ENCODE measurements at places on chromosomes 16 and 17.

DNA sequence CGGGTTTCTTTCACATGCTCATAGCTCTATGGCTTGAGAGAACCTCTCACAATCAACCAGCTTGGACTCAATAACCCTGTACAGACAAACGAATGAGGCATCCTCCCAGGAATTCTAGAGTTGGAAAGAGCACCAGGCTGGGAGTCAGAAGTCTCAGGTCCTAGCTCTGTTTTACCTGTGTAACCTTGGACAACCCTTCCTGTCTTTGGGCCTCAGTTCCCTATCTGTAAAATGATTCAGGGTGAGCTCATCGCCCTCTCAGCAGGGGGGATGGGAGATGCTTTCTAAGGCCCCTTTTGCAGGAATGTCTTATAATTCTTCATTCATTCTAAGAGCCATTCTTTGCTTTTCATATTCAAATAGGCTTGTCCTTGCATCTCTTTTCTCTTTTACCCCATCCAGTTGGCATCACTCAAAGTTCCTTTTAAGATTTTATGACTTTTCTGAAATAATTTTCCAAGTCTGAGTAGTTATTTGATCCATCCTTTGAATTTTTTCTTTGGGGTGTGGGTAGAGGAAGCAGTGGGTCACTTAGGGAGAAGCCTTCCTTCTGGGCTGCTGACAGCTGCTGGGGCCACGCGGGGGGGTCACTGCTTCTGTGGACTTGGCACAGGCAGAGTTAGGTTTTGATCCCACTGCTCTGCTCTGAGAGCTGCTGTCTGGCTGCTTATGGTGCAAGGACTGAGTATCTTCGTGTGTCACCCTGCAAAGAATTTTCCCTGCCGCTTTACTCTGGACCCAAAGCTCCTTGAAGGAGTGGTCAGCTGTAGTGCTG is 102.7 kb downstream of the UTP18 start:
- H3K36me3 ChIP-seq = no peaks in the 10 kb centered on the region
- no peak for DNase-seq
- H3K27me3 ChIP-seq = no peaks in the 10 kb centered on the region
- peaks cover 15% of the 10 kb centered on the region for H3K4me1 ChIP-seq
- H3K27ac ChIP-seq = no peak overlapping the region

DNA sequence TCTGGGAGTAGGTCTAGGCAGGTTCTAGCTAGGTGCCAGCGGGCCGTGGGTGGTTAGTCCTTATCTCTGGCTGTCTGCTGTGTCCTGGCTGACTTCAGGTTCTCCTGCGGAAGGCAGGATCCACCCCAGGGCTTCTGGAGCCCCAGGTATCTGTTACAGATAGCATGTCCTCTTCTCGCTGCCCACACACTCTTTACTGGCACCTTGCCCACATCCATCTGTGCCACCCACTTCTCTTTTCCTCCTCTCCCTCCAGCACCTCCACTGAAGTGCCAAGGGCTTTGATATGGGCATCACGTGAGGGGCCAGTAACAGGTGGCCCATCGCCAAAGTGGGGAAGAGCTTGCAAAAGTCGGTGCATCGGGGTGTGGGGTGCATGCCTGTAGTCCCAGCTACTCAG is 4.6 kb upstream of the MPP2 start:
- no peak for DNase-seq
- H3K27ac ChIP-seq = no peak overlapping the region
- no peaks in the 10 kb centered on the region for H3K36me3 ChIP-seq
- H3K4me1 ChIP-seq = peaks cover 8% of the 10 kb centered on the region
- no peak overlapping the region for H3K4me3 ChIP-seq

- no peak overlapping the region for H3K27ac ChIP-seq
- peaks cover 5% of the 10 kb centered on the region for H3K36me3 ChIP-seq
- H3K4me1 ChIP-seq = peaks cover 39% of the 10 kb centered on the region
- no peak for DNase-seq
These were observed 7.3 kb upstream of the CBX8 start for GRCh38 chr17:79803997-79804855.

GRCh38 chr17:74759243-74759801 is 10.9 kb downstream of the NHERF1 start:
- H3K4me3 ChIP-seq = peak overlapping the region; percentile 27
- peak overlapping the region; percentile 96 for H3K27ac ChIP-seq

- no peak for DNase-seq
- H3K27me3 ChIP-seq = peaks cover 3% of the 10 kb centered on the region
- peaks cover 4% of the 10 kb centered on the region for H3K4me1 ChIP-seq
- H3K27ac ChIP-seq = no peak overlapping the region
- no peaks in the 10 kb centered on the region for H3K36me3 ChIP-seq
These were observed 11.3 kb downstream of the CX3CL1 start for GRCh38 chr16:57383276-57384247.

GRCh38 chr16:47142486-47142820 is 1.3 kb downstream of the NETO2 start:
- peak overlapping the region; percentile 14 for H3K27ac ChIP-seq
- DNase-seq = no peak
- peak overlapping the region; percentile 95 for H3K4me3 ChIP-seq

DNA sequence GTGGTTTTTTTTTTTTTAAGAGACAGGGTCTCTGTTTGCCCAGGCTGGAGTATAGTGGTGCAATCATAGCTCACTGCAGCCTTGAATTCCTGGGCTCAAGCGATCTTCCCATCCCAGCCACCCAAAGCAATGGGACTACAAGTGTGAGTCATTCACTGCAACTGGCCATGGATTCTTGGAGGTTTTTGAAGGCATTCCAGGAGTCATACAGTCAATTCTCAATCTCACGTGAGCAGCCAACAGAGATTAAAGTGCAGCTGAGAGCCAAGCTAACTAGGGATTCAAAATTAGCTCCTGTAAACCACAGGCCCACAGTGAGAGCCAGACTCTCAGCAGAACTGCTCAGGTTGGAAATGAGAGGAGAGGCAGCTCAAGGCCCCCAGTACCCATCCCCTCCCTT is 30.2 kb downstream of the XPO6 start:
- H3K27me3 ChIP-seq = no peaks in the 10 kb centered on the region
- peaks cover 23% of the 10 kb centered on the region for H3K4me1 ChIP-seq
- H3K27ac ChIP-seq = no peak overlapping the region
- no peak for DNase-seq

GRCh38 chr17:80380555-80381002 is 34.4 kb upstream of the ENDOV start:
- DNase-seq = no peak
- H3K27me3 ChIP-seq = no peaks in the 10 kb centered on the region
- H3K4me1 ChIP-seq = no peaks in the 10 kb centered on the region
- H3K4me3 ChIP-seq = no peak overlapping the region
- peaks cover 7% of the 10 kb centered on the region for H3K36me3 ChIP-seq

- no peaks in the 10 kb centered on the region for H3K4me1 ChIP-seq
- no peak overlapping the region for H3K4me3 ChIP-seq
- H3K27me3 ChIP-seq = no peaks in the 10 kb centered on the region
- H3K36me3 ChIP-seq = peaks cover 30% of the 10 kb centered on the region
- no peak for DNase-seq
These were observed 15.6 kb downstream of the QPRT start for GRCh38 chr16:29694384-29695195.

GRCh38 chr16:57666353-57667047 is 1.6 kb upstream of the ADGRG3 start:
- H3K4me1 ChIP-seq = peaks cover 26% of the 10 kb centered on the region
- H3K27me3 ChIP-seq = no peaks in the 10 kb centered on the region
- H3K4me3 ChIP-seq = no peak overlapping the region
- no peak for DNase-seq
- no peaks in the 10 kb centered on the region for H3K36me3 ChIP-seq

DNA sequence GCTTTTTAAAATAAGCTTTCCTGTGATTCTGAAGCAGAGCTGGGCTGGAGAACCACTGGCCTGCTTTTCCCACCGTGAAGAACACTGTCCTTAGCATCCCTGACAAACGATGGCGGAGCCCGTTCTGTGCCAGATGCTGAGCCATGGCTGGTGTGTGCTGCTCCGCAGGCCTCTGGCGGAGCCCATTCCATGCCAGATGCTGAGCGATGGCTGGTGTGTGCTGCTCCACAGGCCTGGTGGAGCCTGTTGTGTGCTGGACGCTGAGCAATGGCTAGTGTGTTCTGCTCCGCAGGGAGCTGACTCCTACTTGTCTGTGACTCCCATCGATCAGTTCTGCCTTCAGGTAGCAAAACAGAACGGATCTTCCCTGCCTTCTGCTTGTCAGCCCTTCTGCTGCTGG is 4.3 kb downstream of the ENDOV start:
- peaks cover 3% of the 10 kb centered on the region for H3K36me3 ChIP-seq
- peak overlapping the region; percentile 65 for H3K4me3 ChIP-seq
- H3K27ac ChIP-seq = no peak overlapping the region
- H3K27me3 ChIP-seq = peaks cover 3% of the 10 kb centered on the region

DNA sequence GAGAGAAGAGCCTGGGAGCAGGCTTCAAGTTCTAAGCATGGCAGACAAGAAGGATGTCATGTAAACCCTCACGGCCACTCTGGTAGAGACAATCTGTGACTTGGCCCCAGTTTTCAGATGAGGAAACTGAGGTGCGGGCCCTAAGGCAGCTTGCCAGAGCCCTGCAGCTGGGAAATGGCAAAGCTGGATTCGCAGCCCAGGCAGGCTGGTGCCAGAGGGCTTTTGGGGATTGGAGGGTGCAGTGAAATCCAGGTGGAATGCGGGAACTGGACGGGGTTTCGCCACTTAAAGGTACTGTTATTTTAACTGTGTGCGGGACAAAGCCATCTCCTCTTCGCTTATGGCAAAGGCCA is 477 bp upstream of the OSGIN1 start:
- peak overlapping the region; percentile 75 for H3K27ac ChIP-seq
- peaks cover 9% of the 10 kb centered on the region for H3K27me3 ChIP-seq
- no peaks in the 10 kb centered on the region for H3K36me3 ChIP-seq
- no peak for DNase-seq
- no peak overlapping the region for H3K4me3 ChIP-seq
- peaks cover 12% of the 10 kb centered on the region for H3K4me1 ChIP-seq

GRCh38 chr17:80082403-80083135 is 18.8 kb upstream of the GAA start:
- peaks cover 14% of the 10 kb centered on the region for H3K4me1 ChIP-seq
- H3K36me3 ChIP-seq = no peaks in the 10 kb centered on the region
- no peak overlapping the region for H3K4me3 ChIP-seq
- DNase-seq = peak; percentile 70

DNA sequence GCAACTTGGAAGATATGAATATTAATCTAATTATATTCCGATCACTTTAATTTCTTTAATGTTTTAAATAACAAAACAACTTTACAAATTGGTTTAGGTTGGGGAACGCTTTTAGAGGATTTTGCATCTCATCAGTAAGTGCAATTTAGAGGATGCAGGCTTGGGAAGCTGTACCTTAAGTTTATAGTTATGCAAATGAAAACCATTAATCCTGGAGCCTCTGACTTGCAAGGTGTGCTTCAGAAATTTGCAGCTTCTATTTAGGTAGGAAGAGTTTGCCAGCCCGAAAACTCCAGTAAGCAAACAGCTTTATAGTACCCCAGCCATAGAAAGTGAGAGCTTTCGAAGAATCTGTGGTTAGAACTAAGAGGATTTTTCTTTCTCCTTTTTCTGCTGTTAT is 547.0 kb downstream of the MAF start:
- no peak overlapping the region for H3K4me3 ChIP-seq
- H3K27me3 ChIP-seq = no peaks in the 10 kb centered on the region
- no peaks in the 10 kb centered on the region for H3K4me1 ChIP-seq
- no peaks in the 10 kb centered on the region for H3K36me3 ChIP-seq
- no peak for DNase-seq
- H3K27ac ChIP-seq = no peak overlapping the region

GRCh38 chr16:19389246-19389645 is 28.4 kb upstream of the TMC5 start:
- H3K4me3 ChIP-seq = no peak overlapping the region
- peaks cover 2% of the 10 kb centered on the region for H3K36me3 ChIP-seq

DNA sequence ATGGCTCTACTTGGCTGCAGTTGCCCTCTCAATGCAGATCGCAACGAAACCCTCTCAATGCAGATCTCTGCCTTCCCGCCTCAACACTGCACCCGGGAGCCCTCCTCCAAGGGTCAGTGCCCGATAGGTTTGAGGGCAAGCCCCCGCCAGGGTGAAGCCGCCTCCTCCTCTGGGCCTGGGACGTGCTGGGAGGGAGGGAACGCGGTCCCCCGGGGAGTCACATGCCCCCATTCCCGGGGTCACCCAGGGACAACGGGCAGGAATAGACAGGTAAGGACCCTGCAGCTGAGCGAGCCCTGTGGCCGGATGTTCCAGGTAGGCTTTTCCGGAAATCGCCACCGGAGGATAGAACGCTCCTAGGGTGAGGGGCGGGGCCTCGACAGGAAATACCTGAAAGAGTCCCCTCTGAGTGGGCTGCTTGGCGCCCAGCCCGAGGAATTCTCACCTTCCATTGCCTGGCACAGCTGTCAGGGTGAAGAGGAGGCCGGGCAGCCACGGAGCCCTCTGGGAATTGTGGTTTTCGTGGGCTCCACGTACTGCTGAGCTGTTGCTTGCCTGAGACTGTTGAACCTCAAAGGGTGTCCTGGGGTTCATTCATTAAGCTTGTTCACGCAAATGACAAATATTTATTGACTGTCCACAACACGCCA is 12.8 kb downstream of the ZNF174 start:
- H3K4me1 ChIP-seq = no peaks in the 10 kb centered on the region
- DNase-seq = no peak
- H3K27me3 ChIP-seq = no peaks in the 10 kb centered on the region
- H3K36me3 ChIP-seq = peaks cover 48% of the 10 kb centered on the region
- no peak overlapping the region for H3K27ac ChIP-seq
- no peak overlapping the region for H3K4me3 ChIP-seq

DNA sequence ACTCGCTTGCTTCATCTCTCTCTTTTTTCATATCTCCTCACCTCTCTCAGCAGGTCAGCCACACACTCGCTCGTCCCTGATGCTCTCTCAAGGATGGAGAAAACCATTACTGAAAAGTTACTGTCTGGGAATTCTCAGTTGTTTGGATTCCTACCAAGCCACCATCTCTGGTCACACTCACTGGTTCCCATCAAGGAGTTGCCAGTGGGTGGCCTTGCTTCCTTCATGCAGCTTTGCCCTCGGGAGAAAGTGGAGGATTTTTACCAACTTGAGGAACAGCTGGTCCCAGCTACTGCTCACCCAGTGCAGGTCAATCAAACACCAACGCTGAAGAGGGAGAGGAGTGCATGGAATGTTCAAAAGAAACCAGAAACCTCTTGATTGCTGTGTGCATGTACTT is 25.3 kb downstream of the MEOX1 start:
- H3K36me3 ChIP-seq = no peaks in the 10 kb centered on the region
- H3K27me3 ChIP-seq = no peaks in the 10 kb centered on the region
- H3K27ac ChIP-seq = no peak overlapping the region
- DNase-seq = no peak
- no peak overlapping the region for H3K4me3 ChIP-seq

GRCh38 chr17:67520916-67521774 is 144.1 kb downstream of the PITPNC1 start:
- H3K4me3 ChIP-seq = no peak overlapping the region
- H3K36me3 ChIP-seq = peaks cover 5% of the 10 kb centered on the region
- peaks cover 32% of the 10 kb centered on the region for H3K4me1 ChIP-seq
- DNase-seq = no peak
- H3K27ac ChIP-seq = no peak overlapping the region
- H3K27me3 ChIP-seq = no peaks in the 10 kb centered on the region

GRCh38 chr17:5096731-5097100 is 15.0 kb downstream of the ZNF232 start:
- H3K27ac ChIP-seq = no peak overlapping the region
- H3K36me3 ChIP-seq = peaks cover 35% of the 10 kb centered on the region
- peaks cover 8% of the 10 kb centered on the region for H3K4me1 ChIP-seq
- peak overlapping the region; percentile 96 for H3K4me3 ChIP-seq
- H3K27me3 ChIP-seq = peaks cover 33% of the 10 kb centered on the region
- DNase-seq = no peak

GRCh38 chr16:66538910-66539309 is 11.0 kb downstream of the TK2 start:
- DNase-seq = no peak
- no peaks in the 10 kb centered on the region for H3K27me3 ChIP-seq
- no peaks in the 10 kb centered on the region for H3K4me1 ChIP-seq
- no peak overlapping the region for H3K4me3 ChIP-seq
- no peak overlapping the region for H3K27ac ChIP-seq

Data from neural crest cell (in vitro differentiated cells).